RPMI8226 (cell line): ENCODE measurements at places on chromosomes 5 and 9.
A peak's percentile ranks its signal among the peaks of the same experiment; 100 is the strongest.

DNA sequence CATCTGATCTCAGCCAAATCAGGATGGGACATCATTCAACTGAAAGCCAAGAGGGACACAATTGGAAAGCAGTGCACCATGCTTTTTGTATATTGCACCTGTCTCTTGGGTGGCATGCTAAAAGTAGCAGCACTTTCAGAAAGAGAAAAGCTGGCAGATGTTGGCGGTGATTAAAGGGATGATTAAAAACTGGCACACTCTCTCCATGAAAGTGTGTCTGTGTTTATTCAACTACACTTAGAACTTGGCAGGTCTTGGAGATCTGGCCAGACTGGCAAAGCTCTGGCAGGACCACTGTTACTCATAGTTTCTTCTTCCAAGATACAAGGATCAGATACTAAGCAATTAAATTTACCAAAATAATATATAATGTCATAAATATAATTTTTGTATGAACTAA is 112.9 kb upstream of the ELAVL2 start:
- DNase-seq = no peak

- no peak for DNase-seq
Measured at GRCh38 chr5:73901043-73901442, 275.0 kb downstream of the ARHGEF28 start.

- no peak for DNase-seq
Measured at GRCh38 chr9:3511551-3511950, 14.2 kb downstream of the RFX3 start.

DNA sequence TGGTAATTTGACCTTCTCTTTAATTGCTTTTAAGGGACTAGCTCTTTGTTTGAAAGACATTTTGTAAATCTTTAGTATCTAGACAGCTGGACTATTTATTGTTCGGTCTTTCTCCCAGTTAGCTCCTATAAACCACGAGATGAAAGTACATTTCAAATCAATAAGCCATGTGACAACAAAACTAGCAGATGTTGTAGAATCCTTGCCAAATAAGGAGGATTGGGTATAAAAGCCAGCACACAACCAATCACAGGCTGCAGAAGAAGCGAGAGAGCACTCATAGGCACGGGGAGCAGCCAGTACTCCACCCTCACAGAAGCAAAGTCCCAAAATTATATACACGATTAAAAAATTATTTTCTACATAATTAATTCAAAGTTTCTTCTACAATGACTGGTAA is 8.1 kb upstream of the OMD start:
- no peak for DNase-seq

DNA sequence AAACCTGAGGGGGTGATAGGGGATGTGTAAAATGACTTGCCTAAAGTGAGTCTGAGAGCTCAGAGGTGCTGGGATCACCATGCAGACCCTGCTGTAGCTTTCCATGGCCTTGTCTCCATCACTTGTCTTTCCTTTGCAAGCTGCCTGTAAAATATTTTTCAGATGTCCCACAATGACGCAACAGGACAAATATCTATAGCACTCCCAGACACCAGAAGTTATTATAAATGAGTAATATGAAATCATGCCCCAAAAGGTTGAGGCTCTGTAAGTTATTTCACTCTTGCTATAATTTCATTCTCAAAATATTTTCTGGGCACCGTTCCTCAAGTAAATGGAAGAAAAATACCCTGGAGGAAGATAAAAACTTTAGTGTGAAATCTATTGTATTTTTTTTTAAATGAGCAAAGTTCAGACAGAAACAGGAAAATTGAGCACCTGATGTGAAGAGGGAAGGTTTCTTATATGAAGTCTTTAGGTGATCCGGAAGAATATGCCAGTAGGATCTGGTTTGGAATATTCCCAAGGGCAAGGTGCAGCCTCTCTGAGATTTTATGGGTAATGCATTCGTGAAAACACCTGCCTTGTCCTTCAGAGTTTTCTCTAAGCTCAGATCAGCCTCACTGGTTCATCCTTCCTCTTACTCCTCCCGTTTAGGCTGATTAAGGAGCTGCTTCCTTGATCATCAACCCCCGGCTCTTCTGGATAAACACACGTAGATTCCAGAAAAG is 138.3 kb upstream of the DMAC1 start:
- no peak for DNase-seq

- no peak for DNase-seq
Measured at GRCh38 chr5:80904533-80905187, 55.5 kb upstream of the RASGRF2 start.

DNA sequence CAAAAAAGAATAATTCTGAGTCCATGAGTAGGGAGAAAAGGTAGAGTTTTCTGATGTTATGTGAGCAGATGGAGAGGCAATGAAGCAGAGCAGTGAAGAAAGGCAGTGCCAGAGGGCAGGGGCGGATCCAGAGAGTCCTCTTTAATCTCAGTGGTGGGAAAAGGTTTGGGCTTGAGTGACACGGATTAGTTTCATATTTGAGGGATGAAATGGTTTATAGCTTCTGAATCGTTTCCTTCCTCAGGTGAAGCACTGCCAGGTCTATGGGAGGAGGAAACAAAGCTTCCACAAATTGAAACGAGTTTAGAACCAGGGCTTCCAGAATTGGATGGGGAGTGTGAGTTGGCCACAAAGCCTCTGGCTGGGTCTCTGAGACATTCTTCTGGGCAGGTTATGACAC is 517.0 kb upstream of the PAPPA start:
- DNase-seq = no peak

DNA sequence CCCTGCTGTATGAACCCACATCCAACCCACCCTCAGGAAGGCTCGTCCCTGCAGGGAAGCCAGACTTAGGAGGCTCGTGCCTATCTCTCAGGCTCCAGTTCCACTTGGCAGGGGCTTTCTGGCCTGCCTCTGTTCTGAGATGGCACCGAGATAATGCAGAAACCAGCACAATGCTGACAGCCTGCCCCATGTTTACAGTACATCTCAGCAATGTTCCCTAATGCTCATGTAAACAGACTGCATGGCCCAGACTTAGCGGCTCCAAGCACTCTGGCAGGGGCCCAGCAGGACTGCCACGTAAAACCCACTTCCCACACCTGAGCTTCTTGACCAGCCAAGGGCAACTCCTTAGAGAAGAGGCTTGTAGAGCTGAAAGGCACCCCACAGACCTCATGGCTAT is 499.5 kb upstream of the BRINP1 start:
- no peak for DNase-seq

- no peak for DNase-seq
Measured at GRCh38 chr5:68490406-68490805, 274.9 kb downstream of the PIK3R1 start.

DNA sequence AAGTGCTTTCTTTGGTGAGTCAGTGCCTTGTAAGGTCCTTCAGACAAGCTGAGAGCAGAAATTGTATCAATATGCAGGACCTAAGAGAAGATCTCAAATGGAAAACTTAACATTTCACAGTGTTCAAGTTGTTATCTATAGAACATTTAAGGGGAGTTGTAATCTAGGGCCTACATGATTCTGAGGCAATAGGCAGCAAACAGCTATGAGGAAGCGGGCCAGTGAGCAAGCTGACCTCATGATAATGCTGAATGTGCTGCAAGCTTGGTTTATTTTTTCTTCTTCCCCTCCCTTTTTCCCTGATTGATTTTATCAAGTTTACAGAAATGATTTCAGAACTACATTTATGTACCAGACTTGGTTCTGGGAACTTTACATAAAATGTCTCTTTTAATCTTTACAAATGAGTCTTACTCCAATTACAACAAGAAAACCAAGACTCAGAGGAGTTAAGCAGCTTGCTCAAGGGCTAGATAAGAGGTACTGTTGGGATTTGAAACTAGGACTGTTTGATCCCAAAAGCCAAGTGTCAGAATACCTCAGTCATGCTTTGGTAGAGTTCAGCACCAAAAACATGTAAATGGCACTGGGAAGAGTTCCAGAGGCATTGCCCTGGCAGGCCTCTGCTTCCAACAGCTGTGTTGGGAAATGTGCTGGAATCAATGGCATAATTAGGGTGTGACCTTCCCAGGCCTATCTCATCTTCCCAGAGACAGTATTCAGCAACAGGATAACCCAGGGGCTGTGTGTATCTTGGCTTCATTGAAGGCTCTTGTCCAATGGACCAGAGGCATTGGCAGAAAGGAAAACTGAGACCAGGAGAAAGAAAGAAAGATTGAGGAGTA is 130.1 kb downstream of the LRRC70 start:
- DNase-seq = no peak

GRCh38 chr5:167285591-167285990 is 1005.9 kb upstream of the WWC1 start:
- peak; percentile 72 for DNase-seq

GRCh38 chr5:62315376-62316175 is 9.6 kb downstream of the KIF2A start:
- no peak for DNase-seq

GRCh38 chr5:144120661-144121180 is 49.7 kb downstream of the YIPF5 start:
- DNase-seq = no peak

GRCh38 chr5:135324160-135324559 is 74.9 kb downstream of the MACROH2A1 start:
- DNase-seq = no peak

- no peak for DNase-seq
Measured at GRCh38 chr5:17172791-17173190, 44.6 kb upstream of the BASP1 start.

DNA sequence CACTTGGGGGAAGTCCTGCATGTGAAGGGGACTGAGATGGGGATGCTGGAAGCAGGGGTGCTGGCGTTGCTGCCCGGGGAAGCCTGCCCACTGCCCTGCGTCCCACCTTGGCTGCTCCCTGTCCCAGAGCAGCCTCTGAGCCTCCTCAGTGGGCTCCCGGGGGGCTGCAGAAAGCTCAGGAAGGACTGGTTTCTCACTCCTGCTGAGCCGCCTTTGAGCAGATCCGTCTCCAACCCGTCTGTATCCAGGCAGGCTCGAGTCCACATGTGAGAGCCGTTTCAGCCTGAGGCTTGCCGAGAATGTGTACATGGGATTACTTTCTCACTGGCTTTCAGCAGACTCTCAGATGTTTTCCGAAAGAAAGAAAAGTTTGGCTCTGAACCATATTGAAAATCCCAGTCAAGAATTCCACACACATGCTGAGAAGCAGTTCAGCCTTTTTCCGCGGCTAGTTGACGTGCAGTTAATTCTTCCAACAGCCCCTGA is 95.3 kb upstream of the COL5A1 start:
- no peak for DNase-seq

DNA sequence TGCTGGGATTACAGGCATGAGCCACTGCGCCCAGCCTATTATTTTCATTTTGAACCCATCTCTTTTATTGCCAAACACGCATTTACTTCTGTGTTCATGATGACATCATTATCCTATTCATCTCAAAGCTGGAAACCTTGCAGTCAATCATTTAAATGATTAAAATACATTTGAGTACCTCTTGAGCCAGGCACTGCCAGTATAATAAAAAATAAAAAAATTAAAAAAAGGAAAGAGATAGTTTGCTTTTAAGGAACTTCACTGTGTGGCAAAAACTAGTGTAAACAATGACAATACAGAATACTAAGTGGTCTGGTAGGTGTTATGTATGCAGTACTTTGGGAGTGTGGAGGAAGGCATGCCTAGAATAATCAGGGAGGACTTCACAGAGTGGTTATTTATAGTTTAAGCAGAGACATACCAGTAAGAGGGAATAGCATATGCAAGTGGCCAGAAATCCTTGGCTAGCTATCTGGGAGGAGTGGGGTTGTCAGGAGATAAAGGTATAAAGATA is 8.6 kb downstream of the NSD1 start:
- no peak for DNase-seq

DNA sequence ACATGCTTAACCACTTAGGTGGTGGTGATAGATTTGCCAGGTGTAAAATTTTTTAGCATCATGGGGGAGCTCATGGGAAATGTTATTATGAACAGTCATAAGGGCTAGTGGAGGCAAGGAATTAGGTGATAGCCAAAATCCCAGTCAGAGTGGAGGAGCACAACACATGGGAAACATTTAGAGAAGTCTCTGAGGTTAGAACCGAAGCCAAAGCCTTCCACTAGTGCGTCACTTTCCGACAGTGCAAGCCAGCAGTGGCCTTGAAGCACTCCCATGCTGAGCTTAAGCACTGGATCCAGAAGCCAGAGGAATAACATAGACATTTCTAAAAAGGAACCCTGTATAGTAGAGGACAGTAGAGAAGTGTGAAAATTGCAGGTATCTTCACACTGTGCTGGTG is 101.5 kb upstream of the SNX2 start:
- no peak for DNase-seq

DNA sequence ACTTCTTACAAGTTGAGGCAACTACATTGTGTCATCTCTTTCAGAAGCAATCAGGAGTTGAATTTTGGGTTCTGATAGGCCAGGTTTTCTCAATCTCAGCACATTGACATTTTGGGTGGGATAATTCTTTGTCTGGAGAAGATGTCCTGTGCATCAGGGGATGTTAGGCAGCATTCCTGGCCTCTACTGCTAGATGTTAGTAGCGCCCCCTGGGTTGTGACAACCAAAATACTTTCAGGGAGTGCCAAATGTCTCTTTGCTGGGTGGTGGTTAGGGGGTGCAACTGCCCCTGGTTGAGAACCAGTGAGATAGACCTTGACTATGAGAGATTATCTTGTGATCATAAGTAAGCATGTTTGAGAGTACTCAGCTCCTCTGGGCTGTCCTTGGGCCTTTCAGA is 164.3 kb upstream of the KLF9 start:
- peak; percentile 27 for DNase-seq

- peak; percentile 59 for DNase-seq
Measured at GRCh38 chr5:103562453-103563157, at the start of gene NUDT12. TSS of gene NUDT12 (minus strand) at chr5:103562789. CDS start at chr5:103560248, 2,541 bp downstream.

- DNase-seq = no peak
Measured at GRCh38 chr5:144189800-144190429, 19.2 kb downstream of the KCTD16 start.

DNA sequence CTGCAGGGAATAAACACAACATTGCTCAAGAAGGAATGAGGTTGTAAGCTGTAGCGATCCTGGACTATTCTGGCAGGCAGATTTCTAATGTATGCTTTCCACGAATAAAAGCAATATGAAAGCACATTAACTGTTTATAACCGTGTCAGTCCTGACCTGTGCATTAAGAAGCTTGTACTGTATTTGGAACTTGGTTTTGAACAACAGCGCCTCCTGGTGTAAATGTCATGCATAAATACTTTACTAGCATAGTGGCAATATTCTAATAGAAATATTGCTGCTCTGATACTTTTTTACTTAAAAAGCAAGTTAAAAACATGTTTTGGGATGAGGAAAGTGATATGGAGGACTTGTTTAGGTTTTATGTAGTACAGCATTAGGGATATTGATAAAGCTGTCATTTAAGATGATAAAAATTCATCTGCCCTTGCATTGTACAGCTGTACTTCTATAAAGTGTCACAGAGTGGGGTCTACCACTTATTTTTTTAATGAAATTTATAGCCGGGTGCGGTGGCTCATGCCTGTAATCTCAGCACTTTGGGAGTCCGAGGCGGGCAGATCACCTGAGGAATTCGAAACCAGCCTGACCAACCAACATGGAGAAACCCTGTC is 70.7 kb upstream of the GNE start:
- DNase-seq = peak; percentile 67

DNA sequence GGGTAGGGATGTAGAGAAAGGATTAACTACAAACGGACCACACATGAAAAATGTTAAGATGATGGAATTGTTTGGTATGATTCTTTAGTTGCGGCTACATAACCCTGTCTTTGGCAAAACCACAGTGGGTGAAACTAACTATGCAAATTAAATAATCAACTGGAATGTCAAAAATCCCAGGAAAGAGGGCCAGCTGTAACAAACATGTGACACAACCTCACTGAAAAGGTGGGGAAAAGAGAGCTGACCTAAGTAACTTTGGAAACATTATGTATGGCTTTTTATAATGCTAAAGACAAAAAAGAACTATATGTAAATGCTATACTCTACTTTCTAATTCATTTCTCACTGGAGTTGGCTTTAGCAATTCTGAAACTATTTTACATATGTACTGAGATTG is 252.0 kb downstream of the MRPS30 start:
- no peak for DNase-seq
